ENCODE measurements at places on chromosomes 5 and 9. TPM values are rescaled to one million over a fixed set of nuclear protein-coding genes. Genes with fewer than 3 reads are reported as not detected.

GRIA1 gene
- polyA plus RNA-seq = 2.4 TPM

DNA sequence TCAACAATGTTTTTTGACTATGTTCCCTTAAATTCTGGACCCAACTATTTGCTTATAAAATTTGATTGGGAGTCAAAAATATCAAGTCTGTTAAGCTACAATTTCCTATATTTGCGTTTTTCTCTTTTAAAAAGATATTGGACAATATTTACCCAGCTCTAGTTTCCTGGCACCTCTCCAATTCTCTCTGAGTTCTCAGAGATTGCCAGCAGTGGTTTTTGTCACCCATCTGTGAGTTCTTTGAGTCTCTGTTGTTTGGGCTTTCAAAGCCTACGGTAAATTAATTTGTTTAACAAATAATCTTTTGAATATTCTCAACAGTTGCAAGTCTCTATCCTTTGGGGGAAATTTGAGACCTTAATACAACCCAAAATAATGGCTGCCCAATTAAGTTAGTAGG lies 174.2 kb upstream of the PUM3 start:
- DNase-seq = no peak

DNA sequence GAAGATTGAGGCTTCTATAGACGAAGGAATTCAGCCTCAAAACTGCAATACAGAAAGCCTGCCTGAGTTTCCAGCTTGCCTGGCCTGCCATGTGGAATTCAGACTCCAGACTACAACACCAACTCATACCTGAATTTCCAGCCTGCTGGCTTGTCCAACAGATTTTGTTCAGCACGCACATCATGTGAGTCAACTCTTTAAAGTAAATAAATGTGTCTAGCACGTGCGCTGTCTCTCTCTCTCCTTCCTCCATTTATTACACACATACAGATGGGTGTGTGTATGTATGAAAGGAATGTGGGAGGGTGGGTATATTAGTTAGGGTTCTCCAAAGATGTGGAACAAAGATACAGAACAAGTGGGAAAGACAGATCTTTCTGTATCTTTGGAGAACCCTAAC lies 82.4 kb upstream of the TAS2R1 start:
- DNase-seq = no peak

- DNase-seq = no peak
Measured at GRCh38 chr5:68418201-68418600, 202.6 kb downstream of the PIK3R1 start.

PCDHA5 gene
- not detected for polyA plus RNA-seq

RAI14 gene
- polyA plus RNA-seq = 97.5 TPM

DNA sequence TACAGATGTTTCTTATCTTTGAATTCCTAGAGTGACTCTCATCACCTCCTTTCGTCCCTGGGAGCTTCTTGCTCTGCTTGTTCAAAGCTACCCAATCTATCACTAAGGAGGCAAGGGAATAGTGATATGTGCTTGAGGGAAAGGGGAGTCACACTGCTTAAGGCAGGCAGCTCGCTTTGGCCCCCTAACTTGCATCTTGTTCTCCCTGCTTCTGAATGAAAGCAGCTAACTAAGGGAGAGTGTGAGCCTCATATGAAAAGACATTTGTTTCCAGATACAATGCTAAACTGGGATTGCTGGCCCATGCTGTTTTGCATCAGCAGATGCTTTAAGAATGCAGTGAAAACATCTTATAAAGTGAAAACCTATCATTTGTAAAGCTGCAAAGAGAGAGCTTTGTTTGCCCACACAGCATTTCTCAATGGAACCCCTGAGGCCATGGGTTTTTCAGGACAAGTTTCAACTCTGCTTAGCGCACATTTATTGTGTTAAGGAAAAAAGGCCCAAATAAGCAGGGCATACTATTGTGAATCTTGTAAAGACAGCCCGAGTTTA lies 367.9 kb upstream of the ADAMTSL1 start:
- DNase-seq = no peak

DNA sequence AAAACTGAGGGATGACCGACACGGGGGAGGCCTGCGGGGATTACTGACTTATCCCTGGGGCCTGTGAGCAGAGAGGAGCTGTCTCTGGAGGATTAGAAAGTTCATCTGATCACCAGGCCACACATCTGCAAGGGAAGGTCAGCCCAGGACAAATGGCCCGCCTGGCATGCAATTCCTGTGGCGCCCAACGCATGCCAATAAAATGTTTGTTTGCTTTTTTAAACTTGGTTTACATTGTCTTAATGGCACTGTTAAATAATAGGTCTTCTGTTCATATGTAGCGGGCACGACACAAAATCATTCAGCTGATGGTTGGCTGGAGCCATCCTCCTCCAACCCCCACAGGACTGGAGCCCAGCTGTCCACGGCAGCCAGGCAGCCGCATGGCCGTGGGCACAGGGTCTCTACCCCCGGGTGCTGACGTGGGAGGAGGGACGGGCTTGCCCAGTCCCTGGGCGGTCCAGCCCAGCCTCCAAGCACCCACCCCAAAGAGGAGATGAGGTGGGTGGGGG lies 41.0 kb upstream of the SLC12A7 start:
- no peak for DNase-seq

DNA sequence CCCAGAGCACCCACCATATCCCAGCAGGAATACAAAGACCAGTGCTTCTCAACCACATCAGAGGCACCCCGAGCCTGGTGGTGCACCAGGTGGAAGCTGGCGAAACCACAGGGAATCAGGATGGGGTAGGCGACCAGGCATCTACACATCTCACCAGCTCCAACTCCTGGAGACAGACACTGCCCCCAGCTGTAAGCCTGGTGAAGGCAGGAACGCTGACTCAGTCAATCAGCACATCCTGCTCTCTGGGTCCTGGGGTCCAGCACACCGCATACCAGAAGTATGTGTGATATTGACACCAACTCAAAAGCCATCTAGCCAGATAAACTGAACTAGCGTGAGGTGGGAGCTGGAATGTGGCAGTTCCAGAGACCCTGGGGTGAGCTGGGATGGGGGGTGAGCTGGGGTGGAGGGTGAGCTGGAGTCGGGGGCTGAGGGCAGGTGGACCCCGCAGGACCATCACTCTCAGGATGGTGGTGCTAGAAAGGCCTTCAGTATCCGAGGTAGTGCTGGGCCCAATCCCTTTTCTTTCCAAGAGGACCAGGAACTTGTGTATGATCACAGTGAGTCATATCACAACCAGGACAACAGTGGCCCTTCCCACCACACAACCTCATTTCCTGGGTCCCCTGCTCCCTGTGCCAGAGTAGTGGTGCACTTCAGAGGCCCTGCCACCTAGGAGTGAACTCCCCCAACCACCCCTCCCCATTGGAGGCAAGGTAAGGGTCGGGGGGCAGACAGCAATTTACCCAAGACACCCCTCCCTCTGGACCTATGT lies 2.5 kb downstream of the DBN1 start:
- no peak for DNase-seq

C1QTNF2 gene
- polyA plus RNA-seq = 1.3 TPM

DNA sequence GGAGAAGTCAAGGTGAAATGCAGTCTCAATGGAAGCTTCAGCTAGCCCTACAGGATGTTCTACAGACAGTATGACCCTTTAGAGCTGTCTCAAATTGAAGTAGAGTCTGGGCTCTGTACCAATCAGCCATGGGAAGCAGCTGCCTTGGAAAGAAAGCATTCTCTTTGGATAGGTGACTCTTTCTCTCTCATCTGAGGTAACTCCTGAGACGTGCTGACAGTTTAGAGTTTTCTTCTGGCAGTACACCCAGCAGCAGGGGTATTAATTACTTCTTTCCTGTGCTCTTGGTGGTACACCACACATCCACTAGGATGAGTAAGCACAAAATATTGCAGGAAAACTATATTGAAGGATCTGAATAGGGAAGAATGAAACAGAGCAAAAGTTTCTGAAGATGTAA lies 329.6 kb upstream of the RGMB start:
- DNase-seq = no peak

- DNase-seq = no peak
Measured at GRCh38 chr5:2330325-2331130, 420.9 kb downstream of the IRX2 start.

ADCY2 gene
- polyA plus RNA-seq = 6.8 TPM

C8G gene
- polyA plus RNA-seq = 1.4 TPM

GRCh38 chr9:118785456-118785855 lies 583.8 kb downstream of the BRINP1 start:
- no peak for DNase-seq

All from renal cortex interstitium (tissue), 15 donors.